GM18507 (cell line): ENCODE measurements at places on chromosomes 11 and 22.

DNA sequence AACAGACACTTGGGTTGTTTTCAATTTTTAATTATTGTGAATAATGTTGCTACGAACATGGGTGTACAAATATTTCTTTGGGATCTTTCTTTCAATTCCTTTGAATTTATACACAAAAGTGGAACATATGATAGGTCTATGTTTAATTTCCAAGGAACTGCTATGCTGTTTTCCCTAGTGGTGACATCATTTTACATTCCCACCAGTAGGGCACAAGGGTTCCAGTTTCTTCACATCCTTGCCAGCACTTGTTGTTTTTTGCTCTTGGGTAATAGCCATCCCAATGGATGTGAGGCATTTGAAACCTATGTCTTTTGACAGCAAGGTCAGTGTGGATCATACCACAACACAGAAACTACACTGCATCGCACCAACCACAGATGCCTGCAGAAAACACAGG is 41.8 kb upstream of the SCN3B start:
- DNase-seq = no peak

- DNase-seq = no peak
Observed at GRCh38 chr11:4960877-4961276, 5.4 kb upstream of the OR51A2 start.

DNA sequence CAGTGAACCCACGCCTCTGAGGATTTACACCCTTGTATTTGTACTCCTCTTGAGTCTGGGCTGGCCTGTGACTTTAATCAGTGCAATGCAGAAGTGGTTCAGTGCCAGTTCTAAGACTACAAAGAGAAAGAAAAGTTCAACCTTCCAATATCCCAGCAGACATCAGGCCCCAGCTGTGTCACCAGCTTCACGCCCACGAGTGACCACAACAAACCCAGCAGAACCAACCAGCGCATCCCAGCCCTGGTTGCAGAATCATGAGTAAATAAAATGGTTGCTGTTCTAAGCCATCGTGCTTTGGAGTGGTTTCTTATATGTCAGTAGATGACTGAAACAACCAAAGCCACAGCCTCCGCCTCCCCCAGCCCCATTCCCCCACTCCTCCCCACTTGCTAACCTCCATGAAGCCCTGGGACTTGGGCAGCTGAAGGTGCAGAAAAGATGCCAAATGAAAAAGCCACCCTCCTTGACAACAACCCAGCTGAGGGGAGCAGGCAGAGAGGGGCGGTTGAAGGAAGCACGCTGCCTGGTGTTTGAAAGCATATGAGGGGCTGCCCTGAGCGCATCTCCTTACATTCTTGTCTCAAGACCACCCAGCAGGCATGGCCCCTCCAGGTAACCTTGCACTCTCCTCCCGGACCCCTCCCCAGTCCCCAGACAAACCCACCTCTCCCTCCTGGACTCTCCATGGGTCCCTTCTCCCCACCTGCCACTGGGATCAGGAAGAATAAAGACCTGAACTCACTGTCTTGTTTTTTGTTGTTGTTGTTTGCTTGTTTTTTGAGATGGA is 20.9 kb downstream of the TSKU start:
- no peak for DNase-seq

DNA sequence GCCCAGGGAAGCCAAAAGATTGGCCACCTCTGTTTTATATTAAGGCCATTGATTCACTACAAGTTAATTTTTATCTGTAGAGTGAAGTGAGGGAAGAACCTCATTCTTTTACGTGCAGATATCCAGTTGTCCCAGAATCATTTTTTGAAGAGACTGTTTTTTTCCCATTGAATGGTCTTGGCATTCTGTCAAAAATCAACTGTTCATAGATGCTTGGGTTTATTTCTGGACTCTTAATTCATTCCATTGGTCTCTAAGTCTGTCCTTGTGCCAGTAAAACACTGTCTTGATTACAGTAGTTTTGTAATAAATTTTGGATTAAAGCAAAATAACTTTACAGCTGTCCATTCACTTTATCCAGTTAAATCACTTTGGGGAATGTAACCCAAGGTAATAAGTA is 26.8 kb downstream of the WBP2NL start:
- DNase-seq = no peak

GRCh38 chr11:71210861-71211260 is 41.5 kb downstream of the SHANK2 start:
- no peak for DNase-seq
